T1000 (cell line): ENCODE measurements at places on chromosomes 5 and 9.

- DNase-seq: no peak
Observed at GRCh38 chr5:132754947-132755346, 7.7 kb downstream of the CCNI2 start.

DNA sequence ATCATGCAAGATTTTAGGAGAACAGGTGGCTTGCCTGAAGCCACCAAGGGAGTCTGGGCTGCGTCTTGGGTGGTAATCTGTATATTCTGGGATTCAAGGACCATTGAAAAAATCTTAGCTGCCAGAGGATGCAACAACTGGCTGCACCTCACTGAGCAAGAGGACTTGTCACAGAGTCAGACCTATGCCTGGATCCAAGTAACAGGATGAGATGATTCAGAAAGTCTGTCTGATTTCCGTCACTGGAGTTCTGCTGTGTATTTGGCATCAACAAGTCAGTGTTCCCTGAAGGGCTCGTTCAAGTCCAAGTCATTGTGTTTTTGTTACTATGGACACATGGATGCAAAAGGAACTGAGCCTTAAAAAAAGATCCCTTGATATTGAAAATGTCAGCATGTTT is 37.8 kb upstream of the CARTPT start:
- no peak for DNase-seq

DNA sequence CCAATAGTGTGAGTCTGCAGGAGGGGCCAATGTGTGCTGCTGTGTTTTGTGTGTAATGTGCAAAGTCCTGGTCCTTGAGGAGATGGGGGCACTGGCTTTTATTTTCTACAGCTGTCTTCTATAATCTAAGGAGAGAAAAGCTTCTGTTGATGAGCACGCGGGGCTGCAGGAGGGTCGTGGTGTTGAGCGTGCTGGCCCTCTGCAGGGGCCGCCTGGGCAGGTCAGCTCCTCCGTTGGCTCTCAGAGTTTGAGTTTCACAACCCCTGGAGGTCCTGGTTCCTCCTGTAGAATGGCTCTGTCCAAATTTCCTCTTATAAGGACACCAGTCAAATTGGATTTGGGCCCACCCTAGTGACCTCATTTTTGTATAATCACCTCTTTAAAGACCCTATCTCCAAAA is 12.6 kb downstream of the OR2V1 start:
- no peak for DNase-seq

- no peak for DNase-seq
Observed at GRCh38 chr5:170235876-170236864, 3.4 kb downstream of the C5orf58 start.

DNA sequence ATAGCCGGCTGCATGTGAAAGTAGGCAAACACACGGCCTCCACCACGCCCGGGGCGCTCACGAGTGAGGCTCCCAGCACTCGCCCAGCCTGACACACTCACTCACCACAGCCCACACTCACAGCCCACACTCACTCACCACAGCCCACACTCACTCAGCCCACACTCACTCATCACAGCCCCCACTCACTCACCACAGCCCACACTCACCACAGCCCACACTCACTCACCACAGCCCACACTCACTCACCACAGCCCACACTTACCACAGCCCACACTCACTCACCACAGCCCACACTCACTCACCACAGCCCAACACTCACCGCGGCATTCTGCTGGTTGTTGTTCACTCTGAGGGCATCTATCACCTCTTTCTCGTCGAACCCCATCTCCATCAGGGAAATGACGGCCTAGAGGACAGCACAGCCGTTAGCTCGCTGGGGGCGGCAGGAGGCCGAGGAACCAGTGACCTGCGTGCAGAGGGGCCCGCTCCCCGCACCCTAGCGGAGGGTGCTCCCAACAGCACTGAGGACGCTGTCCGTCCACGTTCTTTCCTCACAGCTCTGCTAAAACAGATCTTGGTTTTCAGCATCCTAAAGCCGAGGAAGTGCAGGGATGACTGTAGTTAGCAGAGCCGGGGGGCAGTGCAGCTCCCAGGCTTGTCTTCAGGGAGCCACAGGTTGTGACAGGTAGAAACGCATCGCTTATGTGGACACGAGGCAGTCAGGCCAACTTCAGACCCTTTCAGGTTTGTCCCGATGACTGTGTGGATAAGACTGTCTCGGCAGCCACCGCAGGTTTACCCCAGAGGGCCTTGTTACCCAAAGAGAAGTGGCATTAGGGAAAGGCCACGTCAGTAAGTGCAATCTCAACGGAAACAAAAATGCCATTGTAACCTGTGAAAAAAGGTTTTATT is 21.6 kb downstream of the UBAC1 start:
- no peak for DNase-seq

DNA sequence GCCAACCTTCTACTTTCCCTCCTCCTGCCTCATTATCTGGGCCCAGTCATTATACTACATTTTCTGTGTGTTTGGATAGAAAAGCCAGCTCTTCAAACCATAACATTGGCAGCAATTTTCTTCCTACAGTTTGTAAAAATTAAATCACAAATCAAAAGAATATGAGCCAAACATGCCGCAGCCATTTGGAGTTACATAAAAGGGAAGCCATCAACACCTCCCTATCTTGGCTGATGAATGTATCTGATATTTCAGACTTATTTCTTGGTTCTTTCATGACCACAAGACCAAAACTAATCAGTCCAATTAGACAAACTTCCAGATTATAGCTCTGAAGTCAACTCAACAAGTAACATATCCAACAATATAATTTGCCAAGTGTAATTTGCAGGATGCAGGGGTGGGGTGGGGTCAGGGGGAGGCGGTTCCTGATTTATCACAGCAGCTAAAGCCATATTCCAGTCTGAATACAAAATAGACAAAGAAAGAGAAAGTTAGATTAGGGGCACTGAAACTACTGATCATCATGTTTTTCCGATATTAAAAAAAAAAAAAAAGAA is 89.4 kb upstream of the CNTLN start:
- DNase-seq: no peak

DNA sequence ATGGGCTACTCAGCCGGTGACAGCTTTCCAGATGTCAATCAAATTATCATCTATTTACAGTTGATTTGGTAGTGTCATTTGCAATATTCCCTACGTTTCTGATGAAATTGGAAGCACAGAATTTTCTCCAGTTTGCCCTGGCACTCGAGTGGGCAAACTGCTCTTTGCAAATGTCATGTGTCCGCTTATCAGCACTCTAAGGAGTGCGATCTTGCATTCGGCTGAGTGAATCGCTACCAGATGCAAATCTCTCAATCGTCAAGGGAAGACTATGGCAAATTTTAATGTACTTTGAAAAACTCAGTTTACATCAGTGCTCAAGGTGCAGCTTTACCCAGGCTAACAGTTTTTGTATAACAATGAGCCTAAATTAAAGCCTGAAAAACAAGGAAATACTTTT is 66.8 kb downstream of the BNC2 start:
- DNase-seq: no peak

DNA sequence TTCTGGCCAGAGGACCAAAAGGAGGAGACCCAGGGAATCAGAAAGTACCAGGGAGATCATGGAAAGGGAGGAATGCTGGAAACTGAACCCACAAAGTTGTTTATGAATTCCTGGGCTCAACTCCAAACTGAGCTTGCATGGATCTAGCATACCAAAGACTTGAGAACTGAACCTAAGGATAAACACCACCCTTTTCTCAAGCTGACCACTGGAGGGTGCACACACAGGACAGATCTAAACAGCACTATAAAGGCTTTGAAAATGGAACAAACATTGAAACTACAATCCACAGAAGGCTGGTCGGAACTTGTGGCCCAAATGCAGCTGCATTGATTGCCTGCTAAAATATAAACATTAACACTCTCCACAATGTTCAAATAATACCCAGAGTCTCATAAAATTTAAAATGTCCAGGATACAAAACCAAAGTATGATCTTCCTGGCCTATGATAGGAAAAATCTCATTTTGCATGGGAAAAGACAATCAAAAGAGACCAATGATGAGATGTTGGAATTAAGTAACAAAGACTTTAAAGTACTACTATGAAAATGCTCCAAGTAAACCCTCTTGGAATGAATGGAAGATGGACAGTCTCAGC is 15.6 kb upstream of the IRF1 start:
- no peak for DNase-seq

DNA sequence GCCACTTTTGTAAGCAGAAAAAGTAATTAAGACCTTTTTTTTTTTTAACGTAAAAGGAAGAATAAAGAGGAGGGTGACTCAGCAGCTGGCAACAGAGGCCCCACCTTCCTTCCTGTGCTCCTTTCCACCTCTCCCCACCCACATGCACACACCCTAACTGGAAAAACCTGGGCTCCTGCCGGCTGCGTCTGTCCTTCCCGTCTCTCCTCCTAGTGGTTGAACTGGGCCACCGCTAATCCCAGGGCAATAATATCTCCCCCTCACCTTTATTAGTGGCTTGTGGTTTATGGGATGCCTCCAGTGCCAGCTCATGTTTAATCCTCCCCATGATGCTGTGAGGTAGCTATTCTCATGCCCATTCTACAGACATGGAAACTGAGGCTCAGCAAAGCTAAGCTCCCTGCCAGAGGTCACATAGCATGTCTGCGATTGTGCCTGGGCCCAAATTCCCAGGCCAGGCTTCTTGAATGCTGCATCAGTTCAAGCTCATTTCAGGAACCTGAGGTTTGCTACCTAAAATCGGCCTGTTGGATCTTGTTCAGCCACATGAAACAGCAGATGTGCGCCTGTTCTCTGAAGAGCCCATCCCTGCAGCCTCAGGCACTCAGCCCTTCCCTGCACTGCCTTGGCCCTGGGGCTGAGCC is 60.9 kb upstream of the IL17B start:
- peak; percentile 56 for DNase-seq

GRCh38 chr9:114433086-114433485 is 45.3 kb upstream of the AKNA start:
- DNase-seq: no peak

DNA sequence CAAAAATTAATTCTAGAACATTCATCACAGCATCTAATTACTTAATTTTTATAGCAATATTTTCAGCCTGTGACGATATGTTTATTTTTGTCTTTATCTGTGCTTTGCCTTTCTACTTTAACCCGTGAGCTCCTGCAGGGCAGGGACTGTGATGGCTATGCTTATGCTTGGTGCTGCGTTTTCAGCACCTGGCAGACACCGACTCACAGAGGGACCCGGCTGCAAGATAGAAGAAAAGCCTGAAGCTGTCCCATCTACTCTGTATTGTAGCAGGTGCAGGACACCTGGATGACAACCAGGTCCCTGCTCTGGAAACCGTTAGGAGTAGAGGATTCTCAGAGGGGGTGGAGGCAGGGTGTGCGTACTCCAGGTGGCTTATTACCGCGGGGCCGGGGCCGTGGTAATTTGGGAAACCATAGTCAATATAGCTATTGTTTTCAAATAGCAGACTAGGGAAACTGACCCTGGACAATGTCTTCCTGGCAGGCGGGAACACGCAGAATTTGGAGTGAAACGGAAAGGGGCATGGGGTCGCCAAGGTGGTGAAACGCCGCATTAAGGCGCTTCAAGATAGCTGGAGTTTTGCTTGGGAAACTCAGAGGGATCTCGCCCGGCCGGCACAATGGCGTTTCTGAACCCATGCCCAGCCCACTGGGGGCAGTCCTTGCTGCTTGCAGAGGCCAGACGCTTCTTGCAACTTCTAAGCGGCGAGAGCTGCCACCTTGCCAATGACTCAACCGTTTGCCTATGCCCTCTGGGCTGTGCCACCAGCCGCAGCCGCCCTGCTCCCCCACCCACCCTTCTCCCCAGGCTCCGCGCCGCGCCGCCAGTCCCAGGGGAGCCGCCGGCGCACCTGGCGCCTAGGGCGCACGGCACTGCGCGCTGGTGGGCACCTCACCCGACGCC is 140.1 kb upstream of the PALM2AKAP2 start:
- DNase-seq: peak; percentile 39

GRCh38 chr5:141491323-141492167 is 2.7 kb downstream of the PCDHGC5 start:
- no peak for DNase-seq

DNA sequence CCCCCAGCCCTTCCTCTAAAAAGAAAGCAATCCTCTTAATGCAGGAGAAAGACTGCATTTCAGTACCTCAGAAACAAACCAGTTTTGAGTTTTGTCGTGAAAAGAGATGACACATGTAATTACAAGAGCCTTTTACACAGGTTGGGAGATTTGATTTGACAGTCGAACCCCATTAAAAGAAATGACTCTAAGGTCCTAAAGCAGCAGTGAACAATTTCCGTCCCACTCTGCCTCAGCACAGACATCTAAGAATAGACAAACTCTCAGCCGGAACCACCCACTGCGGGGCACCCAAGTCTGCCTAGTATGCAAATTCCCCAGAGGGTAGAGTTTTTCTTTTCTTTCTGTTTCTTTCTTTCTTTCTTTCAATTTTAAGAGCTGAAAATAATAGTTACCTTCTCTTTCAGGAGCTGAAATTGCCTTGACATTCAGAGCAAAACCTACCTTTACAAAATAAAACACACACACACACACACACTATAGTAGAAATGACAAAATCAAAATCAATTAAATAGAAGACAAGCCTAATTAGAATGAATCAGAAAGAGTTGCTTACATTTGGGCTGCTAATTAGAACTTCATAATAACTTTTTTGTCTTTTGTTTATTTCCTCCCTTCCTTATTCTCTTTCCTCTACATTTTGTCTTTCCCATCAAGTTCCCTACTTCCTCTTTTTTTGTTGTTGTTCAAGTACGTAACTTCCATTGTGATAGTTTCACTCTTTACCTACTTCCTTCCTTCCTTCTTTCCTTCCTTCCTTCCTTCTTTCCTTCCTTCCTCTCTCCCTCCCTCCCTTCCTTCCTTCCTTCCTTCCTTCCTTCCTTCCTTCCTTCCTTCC is 65.1 kb downstream of the BASP1 start:
- no peak for DNase-seq

DNA sequence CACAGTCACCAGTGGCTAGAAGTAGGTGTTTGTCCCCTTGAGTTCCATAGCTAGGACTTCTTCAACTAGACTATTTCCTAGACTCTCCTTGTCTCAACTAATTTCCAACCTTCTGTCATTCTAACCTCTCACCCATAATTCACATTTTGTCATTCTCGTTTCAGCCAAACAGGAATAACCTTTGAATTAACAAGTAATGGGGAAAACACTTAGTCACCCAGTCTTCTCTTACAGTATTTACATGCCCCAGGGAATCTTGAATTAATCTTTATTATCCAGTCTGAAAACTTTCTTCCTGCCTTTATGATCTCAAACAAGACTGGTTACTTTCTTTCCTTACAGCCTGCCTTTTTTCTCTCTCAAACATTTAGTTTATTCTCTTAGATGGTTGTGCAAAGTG is 63.3 kb upstream of the RUSC2 start:
- DNase-seq: no peak

GRCh38 chr5:54281960-54282692 is 28.2 kb downstream of the ARL15 start:
- no peak for DNase-seq

- no peak for DNase-seq
Observed at GRCh38 chr5:72465066-72465465, 42.1 kb downstream of the ZNF366 start.

- DNase-seq: no peak
Observed at GRCh38 chr9:121735793-121736770, 84.6 kb downstream of the DAB2IP start.

GRCh38 chr9:84988621-84989020 is 319.1 kb downstream of the NTRK2 start:
- DNase-seq: no peak

- no peak for DNase-seq
Observed at GRCh38 chr5:9832921-9833320, 202.8 kb upstream of the TAS2R1 start.
